T-helper 1 cell (primary cell): ENCODE measurements at places on chromosomes 5 and 9.

- DNase-seq, result no peak
Measured at GRCh38 chr5:121748686-121749085, 103.0 kb upstream of the FTMT start.

DNA sequence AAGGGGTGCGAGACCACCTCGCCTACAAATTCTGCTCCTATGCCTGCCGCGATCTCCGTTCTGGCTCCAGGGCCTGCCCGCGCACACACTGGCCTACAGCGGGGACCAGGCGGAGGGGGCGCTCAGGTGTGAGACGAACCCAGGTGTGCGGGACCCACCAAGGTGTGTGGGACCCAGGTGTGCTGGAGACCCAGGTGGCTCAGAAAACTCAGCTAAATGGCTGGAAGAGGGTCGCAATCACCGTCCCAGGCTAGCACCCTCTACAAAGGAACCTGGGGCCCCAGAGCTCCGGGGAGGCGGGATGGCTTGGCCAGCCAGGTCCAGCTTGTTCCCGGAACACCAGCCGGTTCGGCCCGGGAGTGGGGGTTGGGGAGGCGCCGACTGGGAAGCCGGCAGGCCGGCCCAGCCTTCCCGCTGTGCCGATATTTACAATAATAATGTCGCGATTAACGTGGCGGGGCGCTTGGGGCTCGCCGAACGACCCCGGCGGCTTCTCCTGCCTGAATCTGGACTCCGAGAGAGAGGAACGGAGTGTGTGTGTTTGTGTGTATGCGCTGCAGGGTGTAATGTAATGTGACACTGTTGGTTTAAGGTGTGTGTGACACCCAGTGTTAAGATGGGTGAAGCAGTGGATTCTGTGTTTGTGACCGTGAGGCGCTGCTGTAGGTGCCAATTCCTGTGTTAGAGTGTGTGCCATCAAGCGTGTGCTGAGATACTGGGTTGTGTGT lies 1.4 kb downstream of the PCDH1 start:
- no peak for DNase-seq

DNA sequence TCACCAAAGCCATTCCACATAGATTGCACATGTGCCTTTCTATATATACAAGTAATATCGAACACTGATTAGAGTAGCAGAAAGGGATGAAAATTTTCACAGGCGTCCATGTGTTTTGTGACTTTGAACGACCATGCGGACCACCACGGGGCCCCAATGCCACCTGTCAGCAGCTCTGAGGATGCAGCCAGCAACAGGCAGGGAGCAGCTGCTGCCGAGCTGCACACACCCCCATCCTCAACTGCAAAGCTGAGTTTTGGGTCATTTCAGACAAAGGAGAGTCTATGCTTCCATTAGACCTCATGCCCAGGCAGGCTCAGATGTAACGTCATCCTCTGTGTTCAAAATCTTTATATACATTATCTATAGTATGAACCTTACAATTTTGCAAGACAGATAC lies 503.8 kb downstream of the IRX1 start:
- DNase-seq, result no peak

- no peak for DNase-seq
Measured at GRCh38 chr5:86542532-86542931, 75.2 kb upstream of the COX7C start.

- no peak for DNase-seq
Measured at GRCh38 chr5:12851761-12852160, 947.5 kb upstream of the CTNND2 start.

DNA sequence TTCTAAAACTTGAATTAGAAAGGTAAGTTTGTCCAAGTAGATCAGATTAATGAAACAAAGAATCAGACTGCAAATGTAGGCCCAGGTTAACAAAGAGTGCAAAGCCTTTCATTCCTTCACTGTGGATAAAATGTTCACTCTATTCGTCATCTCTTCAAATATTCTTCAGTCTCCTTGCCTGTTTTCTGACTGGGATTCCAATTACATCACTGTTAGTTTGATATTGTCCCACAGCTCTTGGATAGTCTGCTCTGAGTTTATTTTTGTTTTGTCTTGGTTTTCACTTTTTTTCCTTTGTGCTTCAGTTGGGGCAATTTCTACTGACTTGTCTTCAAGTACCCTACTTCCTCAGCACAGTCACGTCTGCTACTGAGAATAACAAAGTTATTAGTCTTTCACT lies 38.5 kb upstream of the GZMA start:
- no peak for DNase-seq

GRCh38 chr5:135565266-135565665 lies 13.5 kb downstream of the CXCL14 start:
- no peak for DNase-seq

DNA sequence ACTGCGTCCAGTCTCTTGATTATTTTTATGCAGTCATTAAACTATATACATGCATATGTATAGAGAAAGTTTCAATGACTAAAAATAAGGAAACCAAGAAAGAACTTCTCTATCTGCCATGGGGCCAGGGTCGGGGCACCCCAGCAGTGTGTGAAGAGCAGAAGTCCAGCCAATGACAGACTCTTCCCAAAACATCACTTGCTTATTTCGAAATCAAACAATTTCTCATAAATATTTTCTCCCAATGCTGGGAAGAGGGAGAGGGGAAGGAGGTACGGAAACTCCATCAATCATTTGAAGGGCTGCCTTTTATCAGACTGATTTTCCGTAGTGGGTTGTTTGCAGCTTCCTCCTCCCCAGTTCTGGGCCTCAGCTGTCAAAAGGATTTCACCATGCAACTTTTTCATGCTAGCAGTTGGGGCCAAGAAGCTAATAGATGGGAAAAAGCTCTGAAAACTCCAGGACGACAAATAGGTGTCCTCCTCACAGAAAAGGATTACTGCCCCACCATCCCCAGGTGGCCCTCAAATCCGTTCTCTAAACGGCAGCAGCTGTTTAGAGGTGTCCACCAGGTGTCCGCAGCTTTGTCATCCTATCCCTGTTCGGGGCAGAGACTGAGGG lies 617 bp upstream of the FPGS start:
- DNase-seq, result no peak

- DNase-seq, result no peak
Measured at GRCh38 chr9:99881769-99882168, 24.7 kb upstream of the STX17 start.
